ENCODE measurements at places on chromosomes 12 and 14.

DNA sequence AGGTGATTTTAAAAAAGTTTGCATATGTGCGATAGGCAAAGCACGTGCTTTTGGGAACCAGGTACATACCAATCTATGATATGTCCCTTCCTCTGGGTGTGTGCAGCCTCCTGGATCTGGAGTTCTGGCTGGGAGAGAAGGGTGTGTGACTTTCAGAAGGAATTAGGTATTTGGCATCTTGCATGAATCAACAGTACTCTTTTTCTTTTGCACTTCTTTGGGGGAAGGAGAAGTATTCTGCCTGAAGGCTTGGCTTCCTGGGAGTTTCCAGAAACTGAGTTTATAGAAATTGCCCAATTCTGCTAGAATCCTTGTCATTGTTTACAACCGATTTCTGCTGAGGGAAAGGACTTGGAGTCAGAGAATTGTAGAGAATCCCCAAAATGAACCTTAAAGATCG is 2.9 kb upstream of the CLMN start:
- DNase-seq: no peak

- DNase-seq: no peak
Observed at GRCh38 chr14:59961518-59962062, 41.6 kb downstream of the LRRC9 start.

GRCh38 chr14:91143862-91144261 is 30.0 kb downstream of the DGLUCY start:
- DNase-seq: no peak

DNA sequence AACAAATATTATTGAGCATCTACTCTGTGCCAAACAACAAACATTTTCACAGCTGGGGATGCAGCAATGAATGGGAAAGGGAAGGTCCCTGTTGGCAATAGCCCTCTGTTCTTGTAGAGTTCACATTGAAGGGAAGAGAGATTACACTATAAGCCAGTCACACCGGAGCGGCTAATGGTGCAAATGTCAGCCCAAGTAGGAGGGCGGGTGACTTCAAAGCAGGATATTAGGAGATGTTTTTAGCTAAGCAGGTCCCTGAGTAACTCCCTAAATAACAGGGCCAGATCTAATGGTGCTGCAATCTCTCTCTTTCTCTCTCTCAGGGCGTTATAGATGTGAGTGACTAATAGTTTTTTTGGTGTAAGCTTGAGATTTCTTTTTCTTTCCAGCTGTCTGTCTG is 30.7 kb downstream of the FLVCR2 start:
- no peak for DNase-seq

GRCh38 chr12:68479261-68479895 is 131.3 kb upstream of the RAP1B start:
- DNase-seq: no peak

GRCh38 chr12:27521066-27521465 is 2.9 kb upstream of the PPFIBP1 start:
- DNase-seq: no peak

- DNase-seq: peak; percentile 72
Observed at GRCh38 chr14:52068615-52069306, at the start of gene NID2. NID2 (minus strand) TSS chr14:52069059; CDS start chr14:52068994, 65 bp downstream.

GRCh38 chr14:105709281-105710118 is 183.1 kb downstream of the TMEM121 start:
- DNase-seq: no peak

GRCh38 chr14:59848671-59849070 is 21.9 kb downstream of the RTN1 start:
- no peak for DNase-seq

- DNase-seq: no peak
Observed at GRCh38 chr12:121490401-121491281, 90.2 kb downstream of the KDM2B start.

GRCh38 chr14:101198398-101199027 is 295.0 kb upstream of the RTL1 start:
- DNase-seq: no peak

DNA sequence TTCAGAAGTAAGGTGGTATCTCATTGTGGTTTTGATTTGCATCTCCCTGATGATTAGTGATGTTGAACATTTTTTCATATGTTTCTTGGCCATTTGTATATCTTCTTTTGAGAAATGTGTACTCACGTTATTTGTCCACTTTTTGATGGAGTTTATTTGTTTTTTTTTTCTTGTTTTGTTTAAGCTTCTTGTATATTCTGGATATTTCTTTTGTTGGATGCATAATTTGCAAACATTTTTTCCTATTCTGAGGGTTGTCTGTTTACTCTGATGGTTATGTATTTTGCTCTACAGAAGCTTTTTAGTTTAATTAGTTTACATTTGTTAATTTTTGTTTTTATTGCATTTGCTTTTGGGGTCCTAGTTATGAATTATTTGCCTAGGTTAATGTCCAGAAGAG is 927.4 kb upstream of the LRFN5 start:
- no peak for DNase-seq

DNA sequence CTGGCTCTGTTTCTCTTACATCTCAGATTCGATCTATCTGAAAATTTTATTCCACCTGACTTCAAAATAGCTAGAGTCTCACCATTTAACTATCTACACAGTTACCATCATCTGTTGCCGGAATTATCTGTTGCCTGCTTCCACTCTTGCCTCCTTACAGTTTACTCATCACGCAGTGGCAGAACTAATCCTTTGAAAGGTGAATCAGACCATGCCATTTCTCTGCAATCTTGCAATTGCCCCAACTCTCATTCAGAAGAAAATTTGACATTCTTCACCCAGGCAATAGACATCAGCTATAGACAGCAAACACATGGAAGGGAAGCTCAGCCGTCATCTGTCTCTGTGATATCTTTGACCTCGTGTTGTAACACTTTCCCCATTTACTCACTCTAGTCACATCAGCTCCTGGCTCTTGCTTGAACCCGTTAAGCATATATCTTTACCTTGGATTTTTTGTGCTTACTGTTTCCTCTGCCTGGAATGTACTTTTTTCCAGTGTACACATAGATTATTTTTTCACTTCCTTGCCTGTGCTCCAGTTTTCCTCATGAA is 85.5 kb downstream of the PDE3A start:
- DNase-seq: no peak

DNA sequence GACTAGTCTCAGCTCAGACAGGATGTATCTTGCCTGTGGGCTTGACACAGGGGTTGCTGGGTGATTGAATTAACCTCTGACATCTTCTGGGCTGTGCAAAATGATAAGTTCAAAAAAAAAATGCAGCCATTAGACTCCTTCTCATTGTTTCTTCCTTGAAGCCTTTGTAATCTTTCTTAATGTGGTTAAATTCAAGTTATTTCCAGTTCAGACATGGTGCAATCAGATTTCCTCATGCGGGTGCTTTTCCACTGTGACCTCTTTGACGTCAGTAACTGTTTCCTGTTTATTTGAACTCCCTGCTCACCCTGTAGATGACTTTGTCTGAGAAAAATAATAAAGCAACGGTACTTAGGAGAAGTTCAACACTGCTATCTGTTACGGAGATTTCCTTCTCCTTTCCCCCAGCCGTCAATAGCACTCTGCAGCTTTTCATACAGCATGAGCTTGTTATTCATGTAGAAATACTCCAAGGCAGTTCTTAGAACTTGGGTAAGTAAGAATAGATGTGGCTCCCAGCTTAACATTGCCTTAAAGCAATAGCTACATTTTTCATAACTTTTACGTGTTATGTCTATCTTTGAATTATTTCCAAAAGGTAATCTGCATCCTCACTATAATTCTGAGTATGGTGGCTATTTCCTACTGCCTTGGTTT is 155.5 kb downstream of the PRKCH start:
- peak; percentile 61 for DNase-seq

DNA sequence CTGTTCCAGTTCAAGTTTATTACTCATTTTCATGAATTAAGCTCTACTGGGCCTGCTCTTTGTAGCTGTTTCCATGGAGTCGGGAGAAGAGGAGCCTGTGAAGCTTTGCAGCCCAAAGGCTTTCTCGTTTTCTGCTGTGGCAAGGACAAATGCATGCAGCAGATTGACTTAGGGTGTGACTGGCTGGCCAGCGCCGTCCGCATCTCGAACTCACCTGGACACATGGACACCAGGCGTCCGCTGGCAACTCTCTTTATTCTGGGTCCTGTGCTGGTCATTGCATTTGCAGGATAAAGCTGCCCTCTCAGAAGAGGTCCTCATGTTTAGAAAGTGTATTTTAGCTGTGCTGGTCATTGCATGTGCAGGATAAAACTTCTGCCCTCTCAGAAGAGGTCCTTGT is 350.4 kb downstream of the TMEM121 start:
- DNase-seq: no peak

DNA sequence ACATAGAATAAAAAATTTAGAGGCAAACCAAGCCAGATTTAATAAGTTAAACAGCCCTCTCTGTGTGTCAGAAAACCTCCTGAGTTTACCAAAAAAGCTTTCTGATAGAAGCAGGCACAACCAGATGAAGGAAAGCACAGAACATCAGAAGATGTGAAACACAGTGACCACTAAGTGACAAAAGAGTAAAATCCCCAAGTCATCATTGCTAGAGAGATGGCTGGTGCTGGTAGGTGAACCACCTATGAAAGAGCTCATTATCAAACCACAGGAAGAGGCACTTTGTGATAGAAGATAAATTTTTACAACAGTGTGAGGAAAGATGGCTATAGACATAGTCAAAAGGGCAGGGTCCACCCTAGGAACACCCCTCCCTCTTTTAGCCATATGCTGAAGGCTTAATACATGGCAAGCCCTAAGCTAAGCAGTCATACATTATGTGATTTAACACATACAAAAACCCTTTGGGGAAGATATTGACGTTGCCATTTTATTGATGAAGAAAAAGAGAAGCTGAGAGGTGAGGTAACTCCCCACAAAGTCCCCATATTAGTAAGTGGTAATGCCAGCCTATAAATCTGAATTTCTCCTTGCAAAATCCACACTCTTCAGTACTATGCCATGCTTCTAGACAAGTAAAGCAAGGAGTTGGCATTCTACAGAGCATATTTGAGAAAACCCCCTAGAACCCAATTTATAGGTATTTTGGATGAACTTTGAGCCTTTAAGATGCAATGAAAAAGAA is 449.9 kb downstream of the LRIG3 start:
- no peak for DNase-seq

GRCh38 chr12:88955531-88955930 is 375.3 kb upstream of the KITLG start:
- DNase-seq: no peak

GRCh38 chr14:44778604-44779003 is 183.1 kb downstream of the KLHL28 start:
- no peak for DNase-seq

- no peak for DNase-seq
Observed at GRCh38 chr12:86666316-86666715, 410.1 kb upstream of the MGAT4C start.

GRCh38 chr14:89760086-89760485 is 194.4 kb downstream of the EFCAB11 start:
- DNase-seq: no peak

- no peak for DNase-seq
Observed at GRCh38 chr12:127245437-127245836, 1021.5 kb upstream of the TMEM132C start.

GRCh38 chr14:96363751-96364336 is 518 bp downstream of the GSKIP start:
- DNase-seq: peak; percentile 51

GRCh38 chr14:51444353-51445000 is 204.4 kb downstream of the TMX1 start:
- no peak for DNase-seq

GRCh38 chr12:103880299-103881142 is 39.5 kb upstream of the NT5DC3 start:
- DNase-seq: no peak

DNA sequence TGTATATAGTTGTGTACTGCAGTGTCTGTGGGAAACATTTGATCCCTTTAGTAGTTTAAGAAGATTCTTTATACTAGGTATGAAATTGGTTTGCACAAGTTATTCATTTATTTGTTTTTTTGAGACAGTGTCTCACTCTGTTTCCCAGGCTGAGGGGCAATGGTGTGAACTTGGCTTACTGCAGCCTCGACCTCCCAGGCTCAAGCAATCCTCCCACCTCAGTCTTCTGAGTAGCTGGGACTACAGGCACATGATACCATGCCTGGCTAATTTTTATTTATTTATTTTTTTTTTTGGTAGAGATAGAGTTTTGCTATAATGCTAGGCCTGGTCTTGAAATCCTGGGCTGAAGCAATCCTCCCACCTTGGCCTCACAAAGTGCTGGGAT is 209.4 kb downstream of the RASSF9 start:
- DNase-seq: no peak

DNA sequence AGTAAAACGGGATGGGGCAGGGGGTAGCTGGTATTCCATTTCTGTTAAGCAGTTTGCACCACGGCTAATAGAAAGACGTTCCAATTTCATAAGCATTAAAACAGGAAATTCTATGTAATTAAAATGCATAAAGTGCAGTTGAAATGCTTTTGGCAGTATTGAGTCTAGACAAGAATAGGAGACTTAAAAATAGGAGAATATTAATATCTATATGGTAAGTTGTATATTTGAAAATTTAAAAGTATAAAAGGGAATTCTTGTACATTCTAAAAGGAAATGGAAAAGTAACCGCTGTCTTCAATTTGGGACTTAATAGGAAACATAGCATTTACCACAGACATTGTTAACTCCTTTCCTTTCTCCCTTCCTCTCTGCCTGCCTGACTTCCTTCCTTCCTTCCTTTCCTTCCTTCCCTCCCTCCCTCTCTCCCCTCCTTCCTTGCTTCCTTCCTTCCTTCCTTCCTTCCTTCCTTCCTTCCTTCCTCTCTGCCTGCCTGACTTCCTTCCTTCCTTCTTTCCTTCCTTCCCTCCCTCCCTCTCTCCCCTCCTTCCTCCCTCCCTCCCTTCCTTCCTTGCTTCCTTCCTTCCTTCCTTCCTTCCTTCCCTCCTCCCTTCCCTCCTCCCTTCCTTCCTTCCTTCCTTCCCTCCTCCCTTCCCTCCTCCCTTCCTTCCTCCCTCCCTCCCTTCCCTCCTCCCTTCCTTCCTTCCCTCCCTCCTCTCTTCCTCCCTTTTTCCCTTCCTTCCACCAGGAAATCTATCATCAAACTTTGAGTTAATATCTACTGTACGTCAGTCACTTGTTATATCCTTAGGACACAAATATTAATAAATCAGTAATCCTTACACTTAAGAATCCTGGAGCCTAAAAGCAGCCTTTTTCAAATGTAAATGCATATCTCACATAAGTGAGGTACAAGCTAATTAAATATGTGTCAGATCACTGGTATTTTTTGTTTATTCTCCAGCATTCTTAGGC is 1049.3 kb downstream of the GALC start:
- no peak for DNase-seq

GRCh38 chr14:22735096-22735495 is 31.4 kb upstream of the OXA1L start:
- DNase-seq: no peak

GRCh38 chr12:104477510-104478390 is 21.0 kb downstream of the CHST11 start:
- DNase-seq: no peak

Measured in activated CD4-positive, alpha-beta T cell treated with anti-CD3 and anti-CD28 coated beads for 48 hours (primary cell).